Endothelial cell of umbilical vein (primary cell): ENCODE measurements at places on chromosomes 3 and 15. TPM values are rescaled to one million over a fixed set of nuclear protein-coding genes. Genes with fewer than 3 reads are reported as not detected.

The RTP3 gene
- polyA plus RNA-seq = 0.06 TPM in 1 of 2 replicates, not detected in the other

The SRGAP3 gene
- 0.02 and 0.06 TPM in 2 replicates for polyA plus RNA-seq

- DNase-seq = no peak
These were observed 148.8 kb downstream of the SLC9A9 start for GRCh38 chr3:143699424-143699823.

DNA sequence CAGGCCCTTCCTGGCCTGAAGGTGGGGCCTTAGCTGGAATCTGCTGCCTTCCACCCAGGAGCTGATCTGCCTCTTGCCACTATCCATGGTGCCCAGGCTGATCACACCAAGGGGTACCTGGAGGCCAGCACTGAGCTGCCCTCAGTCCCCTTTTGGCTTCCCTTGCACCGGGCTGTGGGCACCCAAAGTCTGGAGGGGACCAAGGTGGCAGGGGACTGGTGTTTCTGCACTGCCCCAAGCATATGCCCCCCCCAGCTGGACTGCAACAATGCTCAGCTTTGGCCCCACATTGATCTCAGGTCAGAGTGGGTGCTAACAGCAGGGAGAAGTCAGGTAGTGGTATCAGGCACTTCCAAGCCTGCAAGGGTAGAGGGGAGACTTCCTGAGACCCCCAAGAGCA lies 902.6 kb upstream of the EPHA6 start:
- DNase-seq = no peak

DNA sequence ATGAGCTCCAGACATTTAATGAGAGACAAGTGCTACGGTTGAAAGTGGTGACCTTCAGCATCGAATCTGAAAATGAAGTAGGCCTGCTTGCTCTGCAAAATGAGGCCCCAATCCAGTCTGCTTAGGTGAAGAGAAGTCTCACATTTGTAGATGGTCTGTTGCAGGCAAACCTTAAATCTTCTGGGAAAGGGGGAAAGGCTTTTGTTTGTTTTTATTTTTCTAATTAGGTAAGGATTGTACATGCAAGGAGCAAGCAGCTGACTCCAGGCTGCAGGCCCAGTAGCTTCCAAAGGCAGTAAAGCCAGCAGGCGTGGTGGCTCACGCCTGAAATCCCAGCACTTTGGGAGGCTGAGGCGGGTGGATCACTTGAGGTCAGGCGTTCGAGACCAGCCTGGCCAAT lies 74.3 kb downstream of the HMG20A start:
- DNase-seq = no peak

GRCh38 chr3:55330756-55331155 lies 156.3 kb downstream of the WNT5A start:
- no peak for DNase-seq

DNA sequence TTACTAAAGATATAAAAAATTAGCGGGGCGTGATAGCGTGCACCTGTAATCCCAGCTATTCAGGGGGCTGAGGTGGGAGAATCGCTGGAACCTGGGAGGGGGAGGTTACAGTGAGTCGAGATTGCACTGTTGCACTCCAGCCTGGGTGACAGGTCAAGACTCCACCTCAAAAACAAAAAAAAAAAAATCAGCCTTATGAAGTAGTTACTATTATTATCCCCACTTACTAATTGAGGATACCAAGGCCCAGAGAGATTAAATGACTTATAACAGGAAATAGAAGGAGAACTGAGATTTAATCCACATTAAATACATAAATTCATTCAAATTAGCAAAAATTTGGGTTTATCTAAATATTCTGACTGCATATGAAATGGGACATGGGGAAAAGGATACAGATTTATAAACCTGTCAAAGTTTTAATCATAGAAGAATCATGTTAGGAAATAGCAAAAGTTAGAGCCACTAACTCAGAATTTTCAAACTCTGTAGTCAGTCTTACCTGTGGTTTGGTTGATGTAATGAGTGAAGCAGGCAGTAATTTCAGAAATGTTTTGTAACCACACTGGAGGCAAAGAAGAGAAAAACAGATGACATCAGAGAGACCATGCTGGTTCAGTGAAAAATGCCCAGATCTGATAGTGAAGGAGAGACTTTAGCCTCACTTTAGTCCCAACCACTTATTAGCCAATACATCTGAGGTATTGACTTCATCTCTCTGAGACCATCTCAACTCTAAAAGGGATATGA lies 25.0 kb upstream of the ACAP2 start:
- no peak for DNase-seq

DNA sequence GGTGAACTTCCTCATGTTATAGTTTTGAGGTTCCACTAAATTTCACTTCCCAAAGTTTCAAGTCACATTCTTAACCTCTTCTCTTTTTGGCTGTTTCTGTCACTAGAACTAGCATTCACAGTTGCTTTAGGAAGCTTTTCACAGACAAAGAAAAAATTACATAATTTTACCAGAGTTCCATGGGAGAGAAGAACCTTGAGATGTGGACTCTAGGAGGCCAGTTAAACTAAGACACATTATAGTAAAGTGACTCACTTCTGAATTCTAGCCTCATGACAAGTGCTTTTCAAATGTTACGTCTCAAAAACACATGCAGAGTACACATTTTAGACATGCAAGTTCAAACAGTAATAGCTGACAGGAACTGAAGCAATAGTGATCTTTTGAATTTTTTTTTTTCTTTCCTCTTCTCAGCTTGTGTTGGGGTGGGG lies 39.9 kb upstream of the LRTM1 start:
- DNase-seq = no peak

GRCh38 chr3:36511791-36512486 lies 131.6 kb downstream of the STAC start:
- DNase-seq = no peak

GRCh38 chr15:91942720-91943394 lies 89.3 kb downstream of the SLCO3A1 start:
- DNase-seq = no peak

DNA sequence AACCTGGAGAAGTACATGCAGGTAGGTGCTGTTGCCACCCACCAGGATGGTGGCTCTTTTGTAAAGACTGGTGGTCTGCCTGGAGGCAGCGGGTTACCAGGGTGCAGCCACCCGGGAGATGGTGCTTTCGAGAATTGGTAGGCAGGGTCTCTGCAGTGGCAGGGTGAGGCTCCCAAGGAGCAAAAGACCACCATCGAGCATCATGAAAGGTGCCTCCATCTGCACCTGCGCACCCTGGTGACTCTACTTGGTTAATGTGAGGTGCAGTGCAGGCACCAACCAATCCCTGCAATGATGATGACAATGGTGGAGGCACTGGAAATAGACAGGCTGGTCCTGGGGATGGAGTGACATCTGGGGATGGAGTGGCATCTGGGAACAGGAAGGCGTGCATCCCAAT lies 236.7 kb downstream of the ADAMTS17 start:
- no peak for DNase-seq

DNA sequence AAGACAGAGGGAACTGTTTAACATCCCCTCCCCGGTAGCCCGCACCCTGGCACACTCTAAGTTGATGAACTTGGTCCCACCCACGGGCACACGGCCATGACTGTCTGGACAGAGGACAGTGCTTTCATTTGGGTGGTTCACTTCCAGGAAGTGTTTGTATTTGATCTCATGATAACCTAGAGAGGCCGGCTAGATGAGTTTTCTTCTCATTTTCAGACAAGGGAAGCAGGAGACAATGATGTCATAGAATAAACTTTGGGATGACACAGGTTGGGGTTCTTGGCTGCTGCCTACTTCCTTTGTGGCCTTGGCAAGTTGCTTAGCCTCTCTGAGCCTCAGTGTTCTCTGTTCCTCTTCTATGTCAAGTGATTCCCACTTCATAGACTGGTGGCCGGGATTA lies 16.1 kb upstream of the LYSMD4 start:
- DNase-seq = no peak

The IREB2 gene
- polyA plus RNA-seq = 10.3 and 12.7 TPM in 2 replicates

The TLR9 gene
- polyA plus RNA-seq = 0.11 TPM in 1 of 2 replicates, not detected in the other

- no peak for DNase-seq
These were observed 53.8 kb upstream of the PLAAT1 start for GRCh38 chr3:193187070-193187722.

DNA sequence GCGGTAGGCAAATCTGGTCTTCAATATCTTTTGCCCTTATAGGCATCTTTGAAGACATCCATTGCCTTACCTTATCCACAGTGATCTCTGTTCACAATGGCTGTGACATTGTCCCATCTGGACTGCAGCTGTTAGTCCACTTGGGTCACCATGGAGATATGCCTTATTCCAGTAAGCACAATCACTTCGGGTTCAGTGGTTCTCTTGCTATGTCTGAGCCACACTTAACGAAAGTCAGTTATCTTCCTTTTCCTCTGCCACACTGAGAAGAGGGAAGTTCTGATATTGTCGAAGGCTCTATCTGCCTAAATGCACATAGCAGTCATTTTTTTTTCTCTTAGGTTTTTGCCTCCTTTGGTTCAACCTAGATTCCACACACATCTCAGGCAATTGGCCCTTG lies 119.0 kb upstream of the SATB1 start:
- no peak for DNase-seq

DNA sequence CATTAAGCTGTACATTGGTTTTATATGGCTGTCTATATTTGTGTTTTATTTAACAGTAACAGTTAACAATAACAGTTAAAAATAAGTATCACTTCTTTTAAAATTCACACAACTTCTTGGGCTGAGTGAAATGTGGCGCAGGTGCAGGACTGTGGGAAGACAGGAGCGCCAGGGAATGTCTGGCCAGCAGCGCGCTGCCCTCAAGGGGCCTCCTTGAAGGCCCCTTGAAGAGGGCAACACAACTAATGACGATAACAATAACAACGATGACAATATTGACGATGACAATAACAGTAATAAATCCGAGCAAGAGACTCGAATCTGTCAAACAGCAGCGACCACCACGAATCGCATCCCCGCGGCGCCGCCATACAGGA lies 411 bp upstream of the PPP2R3A start:
- no peak for DNase-seq

DNA sequence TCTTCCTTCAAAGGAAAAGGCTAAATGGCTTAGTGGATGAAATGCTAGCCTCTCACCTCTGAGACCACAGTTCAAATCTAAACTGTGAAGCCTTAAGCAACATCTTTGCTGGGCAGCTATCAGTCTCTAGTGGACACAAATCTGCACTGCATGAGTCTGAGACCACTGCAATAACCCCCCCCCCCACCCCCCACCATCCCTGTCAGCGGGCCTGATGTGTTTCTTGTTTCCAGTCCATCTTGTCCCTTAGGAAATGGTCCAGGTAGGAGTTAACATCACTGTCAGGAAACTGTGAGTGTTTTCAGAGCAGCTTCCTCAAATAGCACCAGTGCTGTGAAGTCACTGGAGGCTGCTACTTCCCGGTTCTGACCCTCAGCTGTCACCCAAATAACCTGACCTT lies 140.6 kb upstream of the TMCO5A start:
- DNase-seq = peak; percentile 4

The POLQ gene
- polyA plus RNA-seq = 1.1 and 1.8 TPM in 2 replicates

GRCh38 chr3:188378786-188379185 lies 224.8 kb downstream of the LPP start:
- no peak for DNase-seq

The CDHR4 gene
- polyA plus RNA-seq = 0.19 TPM in 1 of 2 replicates, not detected in the other

- DNase-seq = no peak
These were observed 15.2 kb downstream of the ATG7 start for GRCh38 chr3:11287404-11287803.

DNA sequence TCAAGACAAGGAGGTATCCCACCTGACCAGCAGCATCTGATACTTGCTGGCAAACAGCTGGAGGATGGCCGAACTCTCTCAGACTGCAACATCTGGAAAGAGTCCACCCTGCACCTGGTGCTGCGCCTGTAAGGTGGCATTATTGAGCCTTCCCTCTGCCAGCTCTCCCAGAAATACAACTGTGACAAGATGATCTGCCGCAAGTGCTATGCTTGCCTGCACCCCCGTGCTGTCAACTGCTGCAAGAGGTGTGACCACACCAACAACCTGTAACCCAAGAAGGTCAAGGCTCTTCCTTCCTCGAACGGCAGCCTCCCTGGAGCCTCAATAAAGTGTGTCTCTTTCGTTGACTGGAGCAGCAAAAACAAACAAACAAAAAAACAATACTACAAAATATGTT lies 2.2 kb upstream of the SLC4A7 start:
- DNase-seq = no peak

- no peak for DNase-seq
These were observed 101.7 kb upstream of the ZNF717 start for GRCh38 chr3:75886971-75887526.

The ACKR4 gene
- 13.5 and 14.3 TPM in 2 replicates for polyA plus RNA-seq

The CCK gene
- polyA plus RNA-seq = not detected in 2 replicates

DNA sequence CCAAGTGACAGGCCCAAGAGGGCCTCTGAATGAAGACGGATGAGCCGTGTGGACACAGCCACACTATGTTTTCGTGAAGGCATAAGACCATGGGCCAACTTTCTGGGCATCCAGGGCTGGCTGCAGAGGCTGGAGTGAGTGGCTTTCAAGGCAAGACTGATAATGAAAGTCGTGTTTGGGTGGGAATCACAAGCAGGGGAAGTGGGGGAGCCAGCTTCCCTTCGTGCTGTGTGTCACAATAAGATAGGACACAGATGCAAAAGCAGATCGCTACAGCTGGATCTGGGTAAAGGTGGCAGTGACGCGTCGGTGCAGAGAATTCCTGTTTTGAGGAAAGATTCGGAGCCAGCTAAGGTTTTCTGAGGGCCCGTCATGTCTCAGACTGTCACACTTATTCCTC lies 309.8 kb upstream of the CTDSPL start:
- DNase-seq = no peak

The CLDN18 gene
- not detected in 2 replicates for polyA plus RNA-seq

DNA sequence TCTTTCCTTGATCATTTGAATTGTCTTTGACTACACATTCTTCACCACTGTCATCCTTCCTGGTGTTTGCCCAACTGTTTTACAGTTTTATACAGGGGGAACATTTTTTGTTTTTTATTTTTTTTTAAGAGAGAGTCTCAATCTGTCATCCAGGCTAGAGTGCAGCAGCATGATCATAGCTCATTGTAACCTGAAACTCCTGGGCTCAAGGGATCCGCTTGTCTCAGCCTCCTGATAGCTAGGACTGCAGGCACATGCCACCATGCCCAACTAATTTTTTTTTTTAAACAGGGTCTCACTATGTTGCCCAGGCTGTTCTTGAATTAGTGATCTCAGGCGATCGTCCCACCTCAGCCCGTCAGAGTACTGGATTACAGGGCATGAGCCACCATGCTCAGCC lies 222.6 kb downstream of the BBX start:
- DNase-seq = no peak

DNA sequence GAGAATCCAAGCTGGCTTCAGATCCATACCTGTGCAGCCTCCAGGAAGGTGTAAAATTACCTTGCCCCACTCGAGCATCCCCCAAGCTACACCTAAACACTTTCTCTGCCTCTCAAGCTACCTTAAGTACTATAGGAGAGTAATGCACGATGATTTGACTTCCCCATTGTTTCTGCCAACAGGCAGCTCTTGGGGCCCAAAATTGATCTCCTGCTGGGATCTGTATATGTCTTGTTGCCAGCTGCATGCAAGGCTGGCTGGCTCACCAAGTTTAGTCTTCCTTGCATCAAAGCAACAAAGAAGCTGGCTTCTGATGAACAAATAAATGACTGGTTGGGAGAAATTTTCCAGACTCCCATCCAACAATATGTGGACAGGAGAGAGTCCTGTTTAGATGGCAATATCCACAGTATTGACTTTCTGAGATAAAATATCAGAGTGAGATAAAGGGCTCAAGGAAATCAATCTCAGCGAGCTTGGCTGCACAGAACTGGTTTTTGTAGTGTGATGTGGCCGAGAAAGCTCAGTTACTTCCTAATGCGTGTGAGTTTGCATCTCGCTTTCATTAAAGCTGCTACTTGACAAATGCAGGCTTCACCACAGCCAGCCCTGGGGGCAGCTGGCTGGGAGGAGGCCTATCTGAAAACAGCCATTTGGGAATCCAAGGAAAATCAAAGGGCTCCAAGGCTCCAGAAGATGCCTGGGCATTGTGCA lies 140.7 kb downstream of the MINAR1 start:
- DNase-seq = no peak

- no peak for DNase-seq
These were observed 105.4 kb downstream of the TLE3 start for GRCh38 chr15:69992348-69992747.
